Glutamatergic neuron (in vitro differentiated cells): ENCODE measurements at places on chromosomes 2 and 18. TPM values are rescaled to one million over a fixed set of nuclear protein-coding genes. Genes with fewer than 3 reads are reported as not detected.

DNA sequence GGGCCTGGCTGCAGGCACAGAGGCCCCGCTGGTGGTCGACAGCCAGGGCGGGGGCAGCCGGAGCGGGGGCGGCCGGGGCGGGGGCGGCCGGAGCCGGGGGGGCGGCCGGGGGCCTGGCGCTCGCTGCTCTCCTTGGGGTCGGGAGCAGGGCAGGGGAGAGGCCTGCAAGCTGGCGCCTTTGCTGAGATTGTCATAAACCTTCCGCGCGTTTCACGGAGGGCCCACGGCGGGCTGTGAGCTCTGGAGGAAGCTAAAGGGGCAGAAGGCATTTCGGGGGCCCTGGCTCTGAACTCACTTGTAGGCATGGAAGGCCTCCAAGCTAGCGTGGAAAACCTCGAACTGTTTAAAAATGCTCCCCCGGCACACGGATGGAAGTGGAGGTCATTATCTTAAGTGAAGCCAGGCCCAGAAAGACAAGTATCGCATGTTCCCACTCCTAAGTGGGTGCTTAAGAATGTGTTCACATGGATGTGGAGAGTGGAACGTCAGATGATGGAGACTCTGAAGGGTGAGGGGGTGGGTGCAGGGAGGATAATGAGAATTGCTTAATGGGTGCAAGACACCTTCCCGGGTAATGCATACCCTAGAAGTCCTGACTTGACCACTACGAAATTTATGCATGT lies 629 bp downstream of the PRELID3A start:
- H3K4me1 ChIP-seq, result peaks cover 5% of the 10 kb centered on the region
- peaks cover 13% of the 10 kb centered on the region for H3K27me3 ChIP-seq
- no peak for DNase-seq
- H3K36me3 ChIP-seq, result no peaks in the 10 kb centered on the region
- H3K4me3 ChIP-seq, result peak overlapping the region; percentile 95

- no peaks in the 10 kb centered on the region for H3K36me3 ChIP-seq
- no peak overlapping the region for H3K4me3 ChIP-seq
- peaks cover 11% of the 10 kb centered on the region for H3K4me1 ChIP-seq
Observed at GRCh38 chr2:159226059-159226461, 60.4 kb downstream of the WDSUB1 start.

- no peak for DNase-seq
- H3K27ac ChIP-seq, result no peak overlapping the region
- H3K4me1 ChIP-seq, result peaks cover 25% of the 10 kb centered on the region
- no peak overlapping the region for H3K4me3 ChIP-seq
- peaks cover 25% of the 10 kb centered on the region for H3K36me3 ChIP-seq
- peaks cover 5% of the 10 kb centered on the region for H3K27me3 ChIP-seq
Observed at GRCh38 chr2:239444626-239445577, 44.1 kb upstream of the HDAC4 start.

GRCh38 chr2:7057865-7058400 lies 140.7 kb downstream of the RNF144A start:
- peaks cover 1% of the 10 kb centered on the region for H3K36me3 ChIP-seq
- no peak overlapping the region for H3K27ac ChIP-seq
- no peak overlapping the region for H3K4me3 ChIP-seq

DNA sequence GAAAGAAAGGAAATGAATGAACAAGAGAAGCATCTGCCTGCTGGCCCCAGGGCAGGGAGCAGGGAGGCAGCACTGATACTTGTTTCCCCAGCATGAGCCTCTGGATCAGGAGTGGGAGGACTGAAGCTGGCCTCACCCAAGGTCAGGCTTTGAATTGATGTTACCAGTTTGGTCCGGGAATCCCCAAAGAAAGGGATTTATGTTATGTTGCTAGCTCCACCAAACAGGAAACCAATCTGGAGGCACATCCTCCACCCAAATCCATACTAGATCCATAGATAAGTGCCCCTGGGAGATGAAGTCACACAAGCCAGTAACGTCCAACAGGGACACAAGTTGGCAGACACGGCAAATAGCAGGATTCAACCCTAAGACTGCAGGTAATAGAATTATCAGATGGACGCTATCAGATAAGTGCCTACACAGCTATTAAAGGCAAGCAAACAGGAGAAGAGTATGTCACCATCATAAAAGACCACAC lies 85.9 kb downstream of the MTCL1 start:
- H3K4me3 ChIP-seq, result no peak overlapping the region
- peaks cover 56% of the 10 kb centered on the region for H3K4me1 ChIP-seq
- no peak overlapping the region for H3K27ac ChIP-seq

GRCh38 chr18:7807936-7808453 lies 240.9 kb downstream of the PTPRM start:
- peaks cover 3% of the 10 kb centered on the region for H3K4me1 ChIP-seq
- H3K27me3 ChIP-seq, result no peaks in the 10 kb centered on the region
- DNase-seq, result no peak
- no peak overlapping the region for H3K27ac ChIP-seq
- H3K36me3 ChIP-seq, result peaks cover 3% of the 10 kb centered on the region

PLCD4 gene
- 1.9 TPM for total RNA-seq

TM4SF20 gene
- not detected for total RNA-seq

PIEZO2 gene
- 50.1 TPM for total RNA-seq
